ENCODE measurements at places on chromosomes 1 and 21.
A peak's percentile ranks its signal among the peaks of the same experiment; 100 is the strongest.

DNA sequence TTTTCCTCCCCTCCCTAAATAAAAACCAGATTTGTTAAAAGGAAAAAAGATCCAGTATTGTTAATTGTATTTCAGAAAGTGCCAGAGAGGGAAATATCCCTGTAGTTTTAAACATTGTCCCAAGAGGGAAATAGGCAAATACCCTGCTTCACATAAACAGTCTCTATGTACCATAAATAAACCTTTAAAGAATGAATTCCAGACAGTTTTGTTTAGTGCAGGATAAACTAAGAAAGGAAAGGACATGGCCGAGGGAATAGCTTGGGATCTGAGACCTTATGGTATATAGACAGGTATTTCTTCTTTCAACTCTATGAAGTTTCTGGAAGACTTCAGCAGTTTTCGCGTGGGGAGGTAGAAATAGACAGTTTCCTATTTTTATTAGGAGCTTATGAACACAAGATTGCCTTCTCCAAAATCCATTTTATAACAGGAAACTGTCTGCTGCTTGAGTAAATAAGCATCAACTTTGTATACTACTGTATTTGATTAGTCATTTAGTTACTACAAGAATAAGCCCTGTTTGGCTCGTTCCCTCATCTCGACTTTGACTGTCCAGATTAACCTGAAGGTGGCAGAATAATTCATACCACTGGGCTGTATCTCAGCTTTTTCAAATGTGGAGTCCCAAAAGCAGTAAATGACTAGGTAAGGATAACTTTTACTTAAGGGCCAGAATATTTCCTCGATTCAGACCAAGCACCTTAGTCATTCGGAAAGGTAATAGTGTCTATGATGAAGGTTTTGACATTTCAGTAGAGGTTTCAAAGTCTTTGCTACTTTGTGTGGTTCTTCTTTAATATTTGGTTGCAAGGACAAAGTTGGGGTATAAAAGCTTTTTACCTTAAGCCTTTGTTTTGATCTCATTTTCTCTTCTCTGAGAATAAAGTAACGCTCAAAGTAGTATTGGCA lies 177.5 kb downstream of the VPS13D start:
- DNase-seq = peak; percentile 9

DNA sequence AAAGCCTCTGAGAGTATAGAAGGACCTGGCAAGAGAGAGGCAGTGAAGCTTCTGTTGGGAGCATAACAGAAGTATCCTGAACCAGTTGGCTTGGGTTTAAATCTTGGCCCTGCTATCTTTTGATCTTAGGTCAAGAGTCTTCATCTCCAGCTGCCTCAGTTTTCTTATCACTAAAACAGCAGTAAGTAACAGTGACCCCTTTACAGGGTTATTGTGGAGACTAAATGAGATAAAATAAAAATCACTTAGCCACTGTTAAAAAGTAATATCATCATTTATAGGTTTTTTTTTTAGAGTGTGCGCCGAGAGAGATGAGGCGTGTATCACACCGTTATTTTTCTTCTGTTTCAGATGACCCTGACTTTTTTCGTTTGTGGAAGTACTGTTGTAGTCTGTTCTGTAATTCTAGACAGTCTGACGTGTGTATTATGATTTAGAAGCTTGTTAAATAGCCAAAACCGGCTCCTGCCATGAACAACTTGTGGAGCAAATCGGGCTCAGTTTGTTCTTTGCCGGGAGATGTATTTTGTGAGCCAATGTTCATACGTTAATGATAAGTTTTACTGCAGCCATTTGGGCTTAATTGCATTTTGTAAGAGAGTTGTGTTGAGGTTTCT lies 1.1 kb downstream of the THRAP3 start:
- no peak for DNase-seq

- DNase-seq = no peak
Measured at GRCh38 chr1:108780937-108781574, 34.6 kb downstream of the STXBP3 start.

- no peak for DNase-seq
Measured at GRCh38 chr1:101392552-101392951, 155.7 kb downstream of the S1PR1 start.

DNA sequence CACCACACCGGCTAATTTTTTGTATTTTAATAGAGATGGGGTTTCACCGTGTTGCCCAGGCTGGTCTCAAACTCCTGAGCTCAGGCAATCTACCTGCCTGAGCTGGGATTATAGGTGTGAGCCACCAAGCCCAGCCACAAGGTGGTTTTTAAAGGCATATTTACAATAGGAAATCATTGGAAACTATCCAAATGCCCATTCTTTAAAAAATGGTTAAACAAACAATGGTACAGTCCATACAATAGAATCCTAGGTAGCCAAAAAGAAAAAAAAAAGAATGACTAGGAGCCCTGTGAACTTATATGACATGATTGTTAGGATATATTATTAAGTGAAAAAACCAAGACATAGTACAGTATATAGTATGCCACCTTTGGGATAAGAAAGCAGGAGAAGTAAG lies 5.3 kb downstream of the ATP2B4 start:
- no peak for DNase-seq

DNA sequence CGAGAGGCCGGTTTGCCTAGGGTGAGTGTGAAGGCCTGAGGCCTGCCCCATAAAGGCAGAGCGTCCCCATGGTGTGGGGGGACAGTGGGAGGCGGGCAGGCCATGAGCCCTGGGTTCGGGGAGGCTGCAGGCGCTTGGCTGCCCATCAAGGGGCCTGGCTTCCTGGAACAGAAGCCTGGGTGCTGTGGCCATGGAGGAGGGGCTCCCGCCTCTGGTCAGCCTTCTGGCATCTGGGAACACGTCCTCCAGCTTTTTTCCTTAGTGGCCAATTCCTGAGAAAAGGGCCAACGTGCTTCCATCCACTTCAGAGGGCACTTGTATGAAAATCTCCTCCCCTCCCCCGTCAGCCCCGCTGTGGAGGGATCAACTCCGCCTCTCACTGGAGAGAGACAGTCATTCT lies 58.7 kb downstream of the PRDM16 start:
- no peak for DNase-seq

DNA sequence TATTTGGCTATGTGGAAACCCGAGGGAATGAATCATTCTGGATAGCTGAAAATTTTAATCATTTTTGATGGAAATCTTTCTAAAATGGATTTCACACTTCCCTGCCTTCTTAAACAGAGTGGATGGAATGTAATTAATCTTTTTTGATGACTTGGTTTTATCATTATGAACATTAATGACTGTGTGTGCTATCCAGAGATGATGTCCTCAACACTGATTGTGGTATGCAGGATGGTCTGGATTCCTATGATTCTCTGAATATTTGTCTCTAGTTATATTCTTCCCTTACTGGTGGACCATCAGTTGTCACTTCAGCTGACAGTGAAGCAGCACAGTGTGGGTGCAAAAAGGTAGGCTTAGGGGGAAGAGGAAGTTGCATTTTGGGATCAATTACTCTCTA lies 513.5 kb downstream of the LMO4 start:
- DNase-seq = no peak

- no peak for DNase-seq
Measured at GRCh38 chr1:22284906-22285548, 142.1 kb upstream of the WNT4 start.

GRCh38 chr1:165495858-165496205 lies 48.0 kb upstream of the LRRC52 start:
- DNase-seq = no peak

DNA sequence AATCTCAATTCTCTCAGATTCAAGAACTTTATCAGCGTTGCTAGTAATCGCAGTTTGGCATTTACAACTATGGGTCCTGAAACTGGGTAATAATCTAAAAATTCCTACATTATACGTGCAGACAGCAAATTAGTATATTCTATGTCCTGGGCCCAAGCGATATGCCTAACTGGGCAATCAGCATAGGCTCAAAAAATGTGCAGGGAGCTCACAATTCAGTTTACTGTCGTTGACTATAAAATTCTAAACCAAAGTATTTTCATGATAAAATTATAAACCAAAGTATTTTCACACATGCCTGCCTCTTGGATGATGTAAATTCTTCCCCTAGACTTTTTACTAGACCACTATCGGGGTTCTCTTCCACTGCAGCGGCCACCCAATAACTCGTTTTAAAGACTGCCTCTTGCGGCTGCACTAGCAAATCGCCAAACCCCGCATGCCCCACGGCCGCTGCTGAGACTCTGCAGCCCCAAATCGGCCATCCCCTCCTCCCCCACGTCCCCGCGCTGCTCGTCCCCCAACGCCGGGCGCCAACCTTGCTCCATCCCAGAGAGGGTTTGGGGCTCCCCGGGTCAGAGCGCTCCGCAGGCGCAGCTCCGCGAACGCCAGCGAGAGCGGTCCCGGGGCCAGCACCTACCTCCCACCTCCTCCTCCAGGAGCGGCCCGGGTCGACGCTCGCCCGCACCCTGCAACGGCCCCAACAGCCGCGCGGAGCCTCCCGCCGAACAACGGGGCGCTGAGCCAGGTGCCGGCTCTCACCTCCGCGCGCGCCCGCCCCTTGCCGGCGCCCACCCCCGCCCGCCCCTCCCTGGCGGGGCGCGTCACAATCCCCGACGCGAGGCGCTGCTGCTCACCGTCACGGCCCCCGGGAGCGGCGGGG lies 506 bp downstream of the SSX2IP start:
- no peak for DNase-seq

DNA sequence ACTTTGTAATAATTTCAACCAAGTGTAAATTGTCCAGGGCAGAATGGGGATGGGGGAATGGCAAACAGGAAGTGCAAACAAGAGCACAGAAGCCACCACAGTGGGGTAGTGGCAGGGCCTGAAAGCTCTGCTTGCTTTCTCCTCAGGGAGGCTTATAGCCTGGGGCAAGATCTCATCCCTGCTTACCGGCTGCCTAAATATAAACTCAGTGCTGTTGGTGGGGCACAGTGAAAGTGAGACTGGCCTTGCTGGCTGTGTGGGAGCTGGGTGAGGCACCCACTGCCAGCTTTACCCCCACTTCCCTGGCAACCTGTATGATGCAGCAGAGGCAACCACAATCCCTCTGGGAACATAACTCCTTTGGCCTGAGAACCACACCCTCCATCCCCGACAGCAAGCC lies 15.2 kb downstream of the STYXL2 start:
- DNase-seq = no peak

DNA sequence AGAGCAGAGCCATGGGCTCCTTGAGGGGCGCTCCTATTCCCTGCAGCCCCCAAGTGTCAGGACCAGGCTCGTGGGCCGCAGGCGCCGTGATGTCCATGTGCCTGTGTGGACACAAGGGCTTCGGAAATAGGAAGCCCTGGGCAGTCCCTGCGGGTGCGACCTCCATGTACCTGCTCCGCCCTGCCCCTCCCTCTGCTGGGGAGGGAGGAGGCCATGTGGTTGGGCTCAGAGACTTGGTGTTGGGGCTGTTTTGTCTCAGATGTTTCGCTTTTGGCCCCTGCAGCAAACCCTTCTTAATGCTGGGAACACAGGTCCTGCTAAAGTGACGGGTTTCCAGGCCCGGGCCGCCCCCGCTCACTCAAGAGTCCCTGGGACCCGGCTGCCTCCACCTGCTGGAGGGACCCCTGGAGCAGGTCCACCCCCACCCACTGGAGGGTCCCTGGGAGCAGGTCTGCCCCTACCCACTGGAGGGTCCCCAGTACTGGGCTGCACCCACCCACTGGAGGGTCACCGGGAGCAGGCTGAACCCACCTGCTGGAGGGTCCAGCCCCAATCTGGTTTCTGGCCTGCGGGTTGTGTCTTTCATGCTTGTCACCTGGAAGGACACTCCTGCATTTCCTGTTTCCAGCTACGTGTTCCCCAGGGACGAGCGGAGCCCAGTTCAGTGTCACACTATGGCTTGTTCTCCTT lies 156.5 kb downstream of the PEX14 start:
- DNase-seq = no peak

- no peak for DNase-seq
Measured at GRCh38 chr1:223771814-223772770, 59.8 kb downstream of the CAPN2 start.

DNA sequence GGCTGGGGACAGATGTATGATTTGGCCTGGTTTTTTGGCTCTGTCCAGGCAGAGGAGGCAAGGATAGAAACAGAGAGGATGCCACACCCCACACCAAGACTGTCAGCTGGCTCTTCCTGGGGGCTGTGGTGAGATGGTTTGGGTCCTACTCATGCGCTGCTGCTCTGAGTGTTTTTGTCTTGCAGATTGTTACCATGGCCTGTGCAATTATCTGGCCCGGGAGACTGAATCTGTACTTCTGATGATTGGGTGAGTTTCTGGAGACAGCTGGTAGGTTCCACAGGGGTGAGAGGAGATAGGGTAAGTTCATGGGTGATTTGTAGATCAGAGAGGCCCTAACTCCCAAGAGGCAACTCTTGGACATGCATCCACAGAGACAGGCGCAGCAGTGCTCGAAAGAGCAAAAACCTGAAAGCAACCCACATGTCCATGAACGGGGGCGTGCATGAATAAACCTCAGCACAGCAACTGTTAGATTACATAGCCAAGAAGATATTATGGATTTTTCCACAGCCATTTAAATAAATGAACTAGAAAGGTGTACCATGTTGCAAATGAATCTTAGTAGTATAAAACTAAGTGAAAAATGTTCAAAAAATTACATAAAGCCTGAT lies 17.8 kb downstream of the AADACL4 start:
- no peak for DNase-seq

GRCh38 chr1:98735756-98736155 lies 74.2 kb downstream of the SNX7 start:
- no peak for DNase-seq

DNA sequence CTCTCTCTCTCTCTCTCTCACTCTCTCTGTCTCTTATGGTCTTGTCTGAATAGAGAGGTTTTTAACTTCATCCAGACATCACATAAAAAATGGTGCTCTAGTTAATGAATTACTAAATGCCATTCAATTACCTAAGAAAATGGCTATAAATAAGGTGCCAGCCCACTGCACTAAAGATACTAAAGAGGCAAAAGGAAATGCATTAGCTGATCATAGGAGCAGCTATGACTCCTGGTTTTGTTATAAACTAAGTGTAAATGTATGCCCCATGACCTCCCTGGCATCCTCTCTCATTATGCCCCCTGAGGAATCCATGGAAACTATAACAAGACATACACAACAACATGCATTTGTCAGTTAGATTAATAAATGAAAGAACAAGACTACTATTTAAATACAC lies 57.5 kb upstream of the PDC start:
- no peak for DNase-seq

DNA sequence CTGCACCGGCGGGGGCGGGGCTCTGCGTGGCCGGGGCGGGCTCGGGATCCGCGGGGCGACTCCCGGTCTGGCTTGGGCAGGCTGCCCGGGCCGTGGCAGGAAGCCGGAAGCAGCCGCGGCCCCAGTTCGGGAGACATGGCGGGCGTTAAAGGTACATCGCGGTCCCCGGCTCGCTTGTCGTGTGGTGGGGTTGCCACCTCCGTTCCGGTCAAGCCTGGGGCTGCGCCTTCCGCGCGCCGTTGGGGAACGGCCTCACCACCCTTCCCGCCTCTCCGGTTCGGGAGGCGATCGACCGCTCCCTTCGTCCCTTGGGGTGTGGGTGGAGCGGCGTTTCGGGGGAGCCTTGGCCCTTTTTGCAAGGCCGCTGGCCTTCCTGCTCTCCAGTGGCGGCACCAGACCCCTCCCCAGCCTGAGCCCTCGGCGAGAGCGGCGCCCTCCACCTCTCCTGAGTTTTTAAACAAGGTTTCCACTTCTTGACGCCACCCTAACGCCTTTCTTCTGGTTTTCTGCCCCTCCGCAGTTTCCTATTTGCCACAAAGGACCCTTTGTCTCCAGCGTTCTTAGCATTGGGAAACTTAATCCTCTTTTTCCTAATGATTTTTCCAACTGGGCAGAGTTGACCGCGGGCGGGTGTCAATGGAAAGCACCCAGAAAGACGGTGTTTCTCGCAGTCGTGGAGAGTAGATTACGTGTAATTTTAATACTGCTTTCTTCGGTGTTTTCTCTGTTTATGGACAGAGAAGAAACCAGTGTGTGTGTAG lies at the start of the genes LEPR and LEPROT:
Gene LEPR (plus strand): TSS at position 79 of the 761 bp plus-strand sequence. CDS start 144,898 bp downstream, outside the sequence.
Gene LEPROT (plus strand): TSS at position 79 of the 761 bp plus-strand sequence. CDS start 57 bp downstream, at position 136.
- DNase-seq = no peak

- no peak for DNase-seq
Measured at GRCh38 chr1:237894131-237894530, 3.4 kb upstream of the ZP4 start.

All from stimulated activated CD8-positive, alpha-beta memory T cell treated with anti-CD3 and anti-CD28 coated beads, Interleukin-7, amount 100 ng/mL, for 4 hours (primary cell).